Breast epithelium (tissue), 4 donors: ENCODE measurements at places on chromosomes 7 and 10. TPM values are rescaled to one million over a fixed set of nuclear protein-coding genes. Genes with fewer than 3 reads are reported as not detected.

DNA sequence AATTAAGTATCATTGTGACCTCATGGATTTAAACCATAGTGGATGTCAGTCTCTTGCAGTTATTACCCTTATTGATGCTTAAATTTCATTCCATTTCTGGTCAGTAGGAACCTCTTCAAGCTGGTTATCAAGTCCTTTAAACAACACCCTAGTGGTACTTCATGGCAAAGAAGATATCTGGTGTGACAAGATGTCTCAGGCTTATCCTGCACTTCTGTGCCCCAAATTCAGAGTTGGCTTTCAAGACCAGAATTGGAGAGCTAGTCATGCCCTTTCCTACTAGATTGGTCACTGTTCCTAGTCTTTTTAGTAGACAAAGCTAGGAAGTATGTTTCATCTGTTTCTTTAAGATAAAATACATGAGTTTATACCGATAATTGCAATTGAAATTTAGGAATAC lies 54.9 kb downstream of the KMT2E start:
- no peak for DNase-seq

GRCh38 chr7:2969398-2970306 lies 74.0 kb downstream of the CARD11 start:
- DNase-seq = no peak

DNA sequence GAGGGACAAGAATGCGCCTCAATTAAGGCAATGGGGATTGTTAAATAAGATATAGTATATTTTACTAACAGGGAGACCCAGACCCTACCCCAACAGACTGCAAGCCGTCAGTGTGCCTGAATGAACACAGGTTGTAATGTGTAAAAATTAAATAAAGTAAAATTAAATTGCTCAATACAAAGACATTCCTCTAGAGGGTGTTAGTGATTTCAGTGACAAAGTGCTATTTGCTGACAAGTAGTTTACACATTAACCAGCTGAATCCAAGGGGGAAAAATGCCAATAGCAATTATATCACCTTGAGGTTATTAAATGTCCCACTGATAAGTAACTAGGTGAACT lies 110.5 kb downstream of the EBF3 start:
- no peak for DNase-seq

DNA sequence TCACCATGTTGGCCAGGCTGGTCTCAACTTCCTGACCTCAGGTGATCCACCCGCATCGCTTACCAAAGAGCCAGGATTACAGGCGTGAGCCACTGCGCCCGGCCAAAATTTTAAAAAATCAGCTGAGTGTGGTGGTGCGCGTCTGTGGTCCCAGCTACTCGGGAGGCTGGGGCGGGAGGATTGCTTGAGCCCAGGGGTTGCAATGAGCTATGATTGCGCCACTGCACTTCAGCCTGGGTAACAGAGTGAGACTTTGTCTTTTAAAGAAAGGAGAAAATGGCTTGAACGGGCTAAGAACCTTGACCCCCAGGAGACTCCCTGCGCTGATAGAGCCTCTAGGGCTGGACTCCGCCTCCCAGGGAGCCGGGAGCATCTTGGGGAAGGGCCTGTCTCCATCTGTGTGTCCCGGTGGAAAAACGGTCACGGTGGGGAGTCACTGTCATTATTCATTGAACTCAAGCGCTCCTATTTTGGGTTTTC lies 760 bp upstream of the KCTD7 start:
- no peak for DNase-seq

GRCh38 chr7:30201161-30201666 lies 66.4 kb downstream of the MTURN start:
- DNase-seq = peak; percentile 48

- DNase-seq = no peak
These were observed 7.4 kb upstream of the TSPAN33 start for GRCh38 chr7:129136887-129137642.

- DNase-seq = no peak
These were observed 31.3 kb downstream of the GNAT3 start for GRCh38 chr7:80480566-80480965.

DNA sequence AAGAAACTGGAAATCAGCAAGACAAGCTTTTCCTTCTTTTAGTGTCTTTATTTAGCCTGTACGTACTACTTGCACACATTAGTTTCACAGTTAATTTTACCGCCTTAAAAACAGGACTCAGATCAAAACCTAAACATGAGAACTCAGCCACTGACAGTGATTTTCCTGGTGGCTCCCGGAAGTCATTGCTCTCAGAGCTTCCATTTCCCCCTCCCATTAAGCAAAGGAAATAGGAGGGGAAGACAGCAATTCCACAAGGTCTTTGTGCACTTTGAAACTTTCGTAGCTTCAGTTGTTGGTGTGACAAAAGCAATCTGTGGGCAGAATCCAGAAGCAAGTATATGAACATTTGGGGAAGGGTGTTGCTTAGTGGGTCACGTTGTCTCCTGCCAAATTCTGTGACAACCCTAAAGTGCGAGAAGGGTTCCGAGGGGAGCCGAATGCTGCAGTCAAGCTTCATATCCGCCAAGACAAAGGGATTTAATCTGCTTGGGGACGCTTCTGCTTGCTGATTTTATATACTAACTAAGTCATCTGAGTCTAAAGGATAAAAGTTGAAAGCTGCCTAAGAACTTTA lies 30.4 kb downstream of the FAM53B start:
- no peak for DNase-seq

GRCh38 chr7:114645451-114645850 lies 230.8 kb downstream of the FOXP2 start:
- DNase-seq = no peak

Gene PTN
- 343 TPM for total RNA-seq

Gene PNLIP
- total RNA-seq = not detected

Gene NPY4R2
- not detected for total RNA-seq

Gene GIMAP8
- 10.4 TPM for total RNA-seq

Gene DKK1
- 3.3 TPM for total RNA-seq
